ENCODE measurements at places on chromosomes 13 and 19.

DNA sequence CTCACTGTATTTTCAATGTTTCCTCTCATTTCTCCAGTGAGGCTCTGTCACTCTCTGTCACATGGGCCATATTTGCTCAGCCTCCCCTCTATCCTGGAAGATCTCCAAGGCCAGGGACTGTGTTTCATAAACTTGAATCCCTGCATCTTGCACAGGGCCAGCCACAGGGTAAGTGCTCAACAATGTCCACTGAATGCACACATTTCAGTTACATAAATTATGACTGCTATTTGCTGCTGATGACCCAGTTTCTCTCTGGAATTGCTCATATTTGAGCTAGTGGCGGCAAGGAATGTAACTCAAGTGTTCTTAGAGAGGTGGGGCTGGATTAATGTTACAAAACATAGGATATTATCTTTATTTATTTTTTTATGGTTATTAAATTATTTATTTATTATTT, 6.1 kb downstream of the CLC start:
- no peak for DNase-seq

GRCh38 chr13:83215627-83216026, 666.6 kb downstream of the SLITRK1 start:
- no peak for DNase-seq

- DNase-seq: no peak
These were observed 36.4 kb downstream of the RCBTB2 start for GRCh38 chr13:48496271-48497161.

DNA sequence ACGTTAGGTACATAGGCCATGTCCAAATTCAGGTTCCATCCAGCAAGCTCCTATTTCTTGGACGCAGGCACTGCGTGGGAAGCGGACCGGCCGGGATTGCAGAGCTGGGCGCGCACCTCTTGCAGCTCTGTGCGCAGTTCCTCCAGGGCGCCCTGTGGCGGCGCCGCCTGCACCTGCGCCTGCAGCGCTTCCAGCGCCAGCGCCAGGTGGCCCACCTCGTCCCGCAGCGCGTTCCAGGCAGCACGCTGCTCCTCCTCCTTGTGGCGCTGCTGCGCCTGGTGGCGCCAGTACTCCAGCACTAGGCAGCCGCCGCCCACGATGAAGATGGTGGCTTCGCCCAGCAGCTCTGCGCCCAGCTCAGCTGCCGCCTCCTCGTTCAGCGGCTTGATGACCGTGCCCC, 31.1 kb downstream of the OPA3 start:
- no peak for DNase-seq

- DNase-seq: no peak
These were observed 59.1 kb upstream of the GPR183 start for GRCh38 chr13:99366075-99366987.
